ENCODE measurements at places on chromosomes 1 and 21.
A peak's percentile ranks its signal among the peaks of the same experiment; 100 is the strongest.

DNA sequence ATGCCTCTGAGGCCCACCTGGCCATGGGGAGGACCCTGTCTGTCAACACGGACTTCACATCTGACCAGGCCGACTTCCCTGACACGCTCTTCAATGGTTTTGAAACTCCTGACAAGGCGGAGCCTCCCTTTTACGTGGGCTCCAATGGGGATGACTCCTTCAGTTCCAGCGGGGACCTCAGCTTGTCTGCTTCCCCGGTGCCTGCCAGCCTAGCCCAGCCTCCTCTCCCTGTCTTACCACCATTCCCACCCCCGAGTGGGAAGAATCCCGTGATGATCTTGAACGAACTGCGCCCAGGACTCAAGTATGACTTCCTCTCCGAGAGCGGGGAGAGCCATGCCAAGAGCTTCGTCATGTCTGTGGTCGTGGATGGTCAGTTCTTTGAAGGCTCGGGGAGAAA, 101.8 kb downstream of the ADARB1 start:
- no peak for DNase-seq

GRCh38 chr1:202365092-202365815, 16.8 kb downstream of the PPP1R12B start:
- no peak for DNase-seq

DNA sequence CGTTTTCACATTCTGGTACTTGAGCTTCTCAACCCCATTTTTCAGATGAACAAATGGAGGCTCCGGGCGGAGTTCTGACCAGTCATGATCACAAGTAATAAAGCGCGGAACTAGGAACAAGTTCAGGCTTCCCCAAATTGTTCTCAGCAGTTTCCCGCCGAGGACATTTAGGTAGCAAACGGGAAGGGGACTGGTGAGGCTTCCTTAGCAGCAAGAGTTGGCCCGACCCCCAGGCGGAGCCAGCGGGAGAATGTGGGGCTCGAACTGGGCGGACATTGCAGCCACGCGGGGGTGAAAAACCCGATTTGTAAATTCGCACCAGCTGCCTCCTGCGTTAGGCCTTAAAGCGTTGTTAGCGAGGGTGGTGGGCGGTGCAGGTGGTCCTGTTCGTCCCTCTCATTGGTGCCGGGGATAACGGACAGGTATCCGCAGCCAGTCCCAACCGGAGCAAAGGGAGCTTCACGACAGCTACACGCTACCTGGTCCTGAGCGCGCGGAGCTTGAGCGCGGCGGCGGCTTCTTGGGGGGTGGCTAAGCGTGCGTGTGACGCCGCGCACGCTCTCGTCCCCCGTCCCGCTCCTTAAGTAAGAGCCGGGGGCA, 15.3 kb downstream of the SEMA6C start:
- no peak for DNase-seq

DNA sequence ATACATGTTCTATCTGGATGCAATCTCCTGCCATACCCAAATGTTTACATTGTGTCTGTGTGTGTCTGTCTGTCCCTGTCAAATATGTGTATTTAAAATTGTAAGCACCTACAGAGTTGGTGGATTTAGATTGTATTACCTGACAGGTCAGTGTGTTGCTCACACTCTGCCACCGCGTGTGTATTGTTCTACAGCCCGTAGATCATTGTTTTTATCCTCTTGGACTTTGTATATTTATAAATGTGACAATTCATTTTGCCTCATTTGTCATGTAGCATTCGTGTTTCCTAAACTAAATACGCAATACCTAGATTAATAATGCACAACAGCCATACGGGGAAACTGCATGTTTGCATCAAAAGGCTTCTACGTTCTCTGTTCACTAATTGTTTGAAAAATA, 634 bp downstream of the ALG14 start:
- DNase-seq: no peak

DNA sequence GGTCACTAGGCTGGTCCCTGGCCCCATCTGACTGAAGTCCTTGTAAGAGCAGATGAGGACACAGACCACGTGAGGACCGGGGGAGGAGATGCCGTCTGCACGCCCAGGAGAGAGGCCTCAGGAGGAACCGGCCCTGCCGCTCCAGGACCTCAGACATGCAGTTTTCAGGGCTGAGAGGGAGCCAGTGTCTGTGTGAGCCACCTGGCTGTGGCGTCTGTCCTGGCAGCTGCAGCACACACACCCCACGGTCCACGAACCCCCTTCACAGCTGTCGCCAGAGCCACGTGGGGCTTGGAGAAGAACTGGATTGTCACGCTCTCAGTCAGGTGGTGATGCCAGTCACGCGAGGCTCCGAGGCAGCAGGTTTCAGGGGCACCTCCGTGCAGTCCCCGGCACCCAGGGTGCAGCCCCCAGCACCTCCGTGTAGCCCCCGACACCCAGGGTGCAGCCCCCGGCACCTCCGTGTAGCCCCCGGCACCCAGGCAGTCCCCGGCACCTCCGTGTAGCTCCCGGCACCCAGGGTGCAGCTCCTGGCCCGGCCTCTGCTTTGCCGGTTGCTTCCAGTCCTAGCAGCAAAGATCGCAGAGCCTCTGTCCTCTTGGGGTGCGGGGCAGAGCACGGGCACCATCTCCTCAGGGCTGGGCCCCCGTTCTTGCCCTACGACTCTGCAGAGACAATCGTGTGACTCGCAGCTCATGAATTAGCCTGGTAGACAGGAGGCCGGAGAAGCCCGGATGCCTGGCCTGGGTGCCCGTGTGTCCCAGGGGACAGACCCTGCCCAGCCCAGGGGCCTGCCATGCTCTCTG, 19.0 kb upstream of the SUMO3 start:
- no peak for DNase-seq

- peak; percentile 68 for DNase-seq
These were observed 75.7 kb upstream of the C1orf87 start for GRCh38 chr1:60149251-60149650.

Measured in NCI-H2081 (cell line).